ENCODE measurements at places on chromosomes 16 and 17. TPM values are rescaled to one million over a fixed set of nuclear protein-coding genes. Genes with fewer than 3 reads are reported as not detected.

DNA sequence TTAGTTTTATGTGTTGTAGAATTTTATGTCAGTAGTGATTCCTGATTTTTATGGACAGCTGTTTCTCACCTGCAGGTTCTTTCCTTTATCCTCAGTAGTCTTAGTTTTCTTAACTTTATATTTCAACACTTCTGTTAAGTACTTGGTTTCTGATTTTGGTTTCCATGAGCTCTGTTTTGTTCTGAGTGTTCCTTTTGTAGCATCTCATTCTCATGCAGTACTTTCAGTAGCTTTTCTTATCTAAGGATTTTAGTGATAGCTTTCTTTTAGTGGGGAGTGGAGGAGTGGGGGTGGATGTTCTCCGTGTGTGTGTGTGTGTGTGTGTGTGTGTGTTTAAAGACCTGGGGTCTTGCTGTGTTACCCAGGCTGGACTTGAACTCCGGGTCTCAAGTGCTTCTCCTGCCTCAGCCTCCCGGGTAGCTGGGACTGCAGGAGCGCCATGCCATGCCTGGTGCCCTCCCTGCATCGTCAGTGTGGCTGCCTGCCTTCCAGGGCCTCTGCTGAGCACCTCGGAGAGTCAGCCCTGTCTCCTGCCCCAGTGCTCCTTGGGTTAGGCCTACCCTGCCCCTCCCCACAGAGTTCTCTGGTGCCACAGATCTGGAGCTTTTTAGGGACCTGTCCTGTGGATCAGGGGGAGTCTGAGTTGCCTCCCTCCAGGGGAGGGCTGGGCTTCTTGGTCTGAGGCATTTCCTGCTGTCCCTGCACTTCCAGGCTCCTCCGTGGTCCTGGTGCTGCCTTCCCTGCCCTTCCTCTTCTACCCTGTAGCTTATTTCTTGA is 4.3 kb upstream of the ZNF750 start:
- DNase-seq: no peak
- no peaks in the 10 kb centered on the region for H3K4me1 ChIP-seq
- H3K27me3 ChIP-seq: no peaks in the 10 kb centered on the region
- no peak overlapping the region for H3K4me3 ChIP-seq
- no peaks in the 10 kb centered on the region for H3K36me3 ChIP-seq

DNA sequence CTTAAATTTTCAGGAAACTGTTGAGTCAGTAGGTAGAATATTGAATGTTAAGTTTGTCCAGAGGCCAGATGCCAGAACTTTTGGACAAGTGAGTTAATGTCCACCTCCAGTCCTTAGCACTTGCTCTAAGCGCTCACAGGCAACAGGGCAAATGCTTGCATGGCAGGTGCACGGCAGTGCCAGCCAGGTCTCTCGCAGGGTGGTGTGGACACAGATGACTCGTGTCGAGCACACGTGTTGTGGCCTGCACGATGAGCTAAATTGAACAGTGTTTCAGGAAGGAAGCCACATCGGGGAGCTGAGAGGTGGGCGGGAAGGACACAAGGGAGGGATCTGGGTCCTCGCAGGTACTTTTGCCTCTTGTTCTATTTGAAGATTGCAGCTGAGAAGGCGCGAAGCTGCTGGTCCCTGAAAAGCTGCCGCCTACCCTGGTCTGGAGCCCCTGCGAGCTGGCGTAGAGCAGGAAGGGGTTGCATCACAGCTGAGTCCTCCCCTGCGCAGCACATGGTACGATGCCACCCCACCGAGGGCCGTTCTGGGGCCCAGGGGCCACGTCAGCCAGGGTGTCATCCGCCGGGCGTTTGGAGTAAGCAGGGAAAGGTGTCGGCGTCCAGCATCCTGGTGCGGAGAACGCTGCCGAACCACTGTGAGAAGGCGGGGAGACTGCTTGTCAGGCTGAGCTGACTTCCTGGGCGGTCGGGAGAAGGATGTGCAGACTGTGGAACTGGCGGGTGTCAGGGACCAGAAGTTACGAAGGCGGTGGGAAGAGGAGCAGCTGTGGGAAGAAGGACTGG is 6.3 kb downstream of the RAB40C start:
- no peaks in the 10 kb centered on the region for H3K27me3 ChIP-seq
- no peak overlapping the region for H3K4me3 ChIP-seq
- peaks cover 2% of the 10 kb centered on the region for H3K36me3 ChIP-seq
- no peak for DNase-seq

GRCh38 chr17:77859035-77859810 is 99.3 kb upstream of the TNRC6C start:
- H3K4me3 ChIP-seq: no peak overlapping the region
- H3K27me3 ChIP-seq: no peaks in the 10 kb centered on the region
- no peaks in the 10 kb centered on the region for H3K36me3 ChIP-seq
- H3K27ac ChIP-seq: no peak overlapping the region
- peaks cover 6% of the 10 kb centered on the region for H3K4me1 ChIP-seq

GRCh38 chr17:67708378-67708777 is 9.4 kb upstream of the NOL11 start:
- H3K27me3 ChIP-seq: no peaks in the 10 kb centered on the region
- no peaks in the 10 kb centered on the region for H3K4me1 ChIP-seq
- no peak overlapping the region for H3K27ac ChIP-seq
- H3K4me3 ChIP-seq: no peak overlapping the region

The CD79B gene
- total RNA-seq: 4.3 TPM

The TBC1D28 gene
- total RNA-seq: not detected

The P2RX1 gene
- 7.3 TPM for total RNA-seq
